Activated CD4-positive, CD25-positive, alpha-beta regulatory T cell treated with anti-CD3 and anti-CD28 coated beads, Interleukin-2, amount 50 U/mL, for 24 hours (primary cell): ENCODE measurements at places on chromosomes 1 and 21.
A peak's percentile ranks its signal among the peaks of the same experiment; 100 is the strongest.

- ATAC-seq = no peak
These were observed 2.4 kb upstream of the B4GALT3 start for GRCh38 chr1:161179698-161180097.

DNA sequence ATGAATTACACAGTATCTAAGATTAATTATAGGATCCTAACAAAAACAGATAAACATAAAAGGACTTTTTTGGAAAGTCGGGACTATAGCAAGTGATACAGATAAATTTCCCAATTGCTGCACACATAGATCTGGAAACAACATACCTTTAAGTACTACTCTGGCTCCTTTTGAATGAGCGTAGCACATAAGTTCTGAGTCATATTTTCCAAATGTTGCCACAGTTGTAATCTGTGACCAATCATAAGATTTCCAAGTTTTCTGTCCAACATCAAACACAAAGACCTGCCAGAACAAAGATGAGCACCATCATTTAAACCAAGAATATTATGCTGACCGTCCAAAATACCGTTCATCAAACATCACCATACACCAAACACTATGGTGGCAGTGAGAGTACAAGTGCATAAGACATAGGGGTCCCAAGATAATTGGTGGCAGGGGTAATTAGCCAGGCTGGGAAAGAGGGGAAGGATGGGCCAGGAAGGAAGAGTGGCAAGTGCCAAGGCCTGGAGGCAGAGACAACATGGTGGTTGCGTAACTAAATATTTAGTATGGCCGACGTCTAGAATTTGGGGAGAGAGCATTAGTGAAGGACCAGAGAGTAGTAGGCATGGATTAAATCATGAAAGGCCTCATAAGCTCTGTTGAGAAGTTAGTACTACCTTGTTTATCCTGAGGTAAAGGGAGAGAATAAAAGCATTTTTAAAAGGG lies 3.6 kb downstream of the CTBS start:
- no peak for ATAC-seq

DNA sequence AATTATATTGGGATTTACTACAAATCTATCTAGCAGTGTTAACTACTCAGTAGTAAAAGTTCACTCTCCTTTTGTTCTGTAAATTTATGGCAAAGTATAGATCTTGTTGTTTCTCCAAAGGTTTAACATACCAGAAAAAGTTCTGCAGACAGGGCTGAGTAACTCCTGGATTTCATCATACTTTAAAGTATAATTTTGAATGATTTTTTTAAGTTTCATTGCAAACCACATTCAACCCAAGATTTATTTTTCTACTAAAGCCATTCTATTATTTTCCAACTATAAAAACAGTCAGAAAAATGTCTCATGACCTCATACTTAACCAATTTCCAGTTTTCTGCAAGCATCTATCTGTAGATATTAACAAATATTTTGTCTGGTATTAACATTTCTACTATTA lies 585.8 kb upstream of the ZRANB2 start:
- no peak for ATAC-seq

DNA sequence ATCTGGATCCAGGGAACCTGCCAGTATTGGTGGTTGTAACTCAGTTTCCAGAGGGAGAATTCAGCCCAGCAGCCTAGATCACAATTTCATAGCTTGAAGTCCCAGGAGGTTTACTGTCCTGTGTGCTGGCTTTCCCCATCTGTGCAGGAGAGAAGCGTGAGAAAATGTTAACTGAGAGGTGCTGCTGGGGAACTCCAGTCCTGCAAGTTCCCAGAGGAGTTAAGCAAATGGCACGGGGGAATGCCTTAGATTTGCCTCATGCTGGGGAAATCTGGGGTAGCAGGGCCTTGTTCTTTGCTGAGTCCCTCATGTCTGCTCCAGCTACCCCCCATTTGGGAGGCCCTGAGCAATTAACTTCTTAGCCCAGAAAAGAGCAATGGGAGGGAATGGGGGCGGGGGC lies 25.1 kb upstream of the SLAMF6 start:
- ATAC-seq = no peak

DNA sequence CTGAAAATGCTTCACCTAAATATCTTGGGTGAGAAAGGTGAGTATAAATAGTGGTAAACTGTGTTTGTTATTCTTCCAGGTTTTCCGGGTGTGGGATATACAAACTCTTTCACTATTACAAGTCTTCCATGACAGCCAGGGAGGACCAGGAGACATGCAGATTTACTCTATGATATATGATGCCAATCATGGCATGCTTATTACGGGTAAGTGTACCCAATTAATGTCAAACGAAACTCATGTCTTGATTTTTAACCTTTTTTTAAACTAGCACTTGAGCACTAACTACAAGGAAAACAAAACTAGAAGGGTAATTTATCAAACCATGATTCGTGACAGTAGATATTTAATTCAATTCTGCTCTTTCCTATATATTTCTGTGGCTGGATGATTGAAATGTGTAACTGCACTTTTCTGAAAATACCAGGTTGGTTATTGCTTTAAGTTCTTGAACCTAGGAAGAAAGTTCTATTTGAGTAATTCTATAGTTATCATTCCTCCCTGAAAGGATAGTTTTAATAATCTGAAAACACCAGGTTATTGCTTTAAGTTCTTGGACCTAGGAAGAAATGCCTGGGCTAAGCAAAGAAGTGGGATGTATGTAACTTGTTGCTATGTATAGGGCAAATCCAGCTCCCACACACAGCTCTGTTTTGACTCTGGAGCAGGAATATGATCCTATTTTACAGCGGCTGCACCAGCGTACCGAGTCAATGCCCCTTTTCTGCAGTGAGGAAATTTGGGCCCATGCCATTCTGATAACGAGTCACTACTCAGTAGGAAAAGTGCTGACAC lies 86.4 kb downstream of the WDR64 start:
- no peak for ATAC-seq

DNA sequence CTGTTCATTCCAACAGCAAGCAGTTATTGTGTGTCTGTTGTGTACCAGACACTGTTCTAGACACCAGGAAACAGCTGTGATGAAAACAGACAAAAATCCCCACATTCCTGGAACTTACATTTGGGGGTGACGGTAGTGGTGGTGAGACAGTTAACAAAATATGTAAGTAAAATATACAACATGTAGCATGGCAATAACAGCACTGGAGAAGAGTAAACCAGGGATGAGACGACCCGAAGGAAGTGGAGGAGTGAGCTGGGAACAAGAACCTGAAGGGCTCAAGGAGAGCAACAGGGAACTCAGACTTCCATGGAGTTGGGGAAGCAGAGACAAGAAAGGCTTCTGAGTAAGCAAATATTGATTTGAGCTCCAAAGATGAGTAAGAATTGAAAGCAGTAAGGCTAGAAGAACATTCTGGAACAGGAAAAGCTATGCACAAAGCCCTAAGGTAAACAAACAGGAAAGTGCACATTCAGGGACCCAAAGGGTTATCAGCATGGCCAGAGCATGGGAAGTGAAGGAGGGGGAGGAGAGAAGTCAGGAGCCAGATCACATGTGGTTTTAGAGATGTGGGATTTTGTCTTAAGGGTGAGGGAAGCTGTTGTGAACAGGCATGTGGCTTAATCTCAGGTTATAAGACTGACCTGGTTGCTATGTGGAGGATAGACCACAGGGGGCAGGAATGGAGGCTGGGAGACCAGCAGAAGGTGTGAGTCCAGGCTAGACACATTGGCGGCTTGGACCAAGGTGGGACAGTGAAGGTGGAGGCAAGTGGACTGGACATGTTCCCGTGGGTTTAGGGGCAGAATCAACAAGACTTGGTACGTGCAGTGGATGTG lies 7.3 kb downstream of the CSF1 start:
- ATAC-seq = no peak

GRCh38 chr1:59427784-59428183 lies 130.9 kb downstream of the FGGY start:
- no peak for ATAC-seq

- ATAC-seq = no peak
These were observed 247.2 kb downstream of the LRRC7 start for GRCh38 chr1:69814926-69815325.

DNA sequence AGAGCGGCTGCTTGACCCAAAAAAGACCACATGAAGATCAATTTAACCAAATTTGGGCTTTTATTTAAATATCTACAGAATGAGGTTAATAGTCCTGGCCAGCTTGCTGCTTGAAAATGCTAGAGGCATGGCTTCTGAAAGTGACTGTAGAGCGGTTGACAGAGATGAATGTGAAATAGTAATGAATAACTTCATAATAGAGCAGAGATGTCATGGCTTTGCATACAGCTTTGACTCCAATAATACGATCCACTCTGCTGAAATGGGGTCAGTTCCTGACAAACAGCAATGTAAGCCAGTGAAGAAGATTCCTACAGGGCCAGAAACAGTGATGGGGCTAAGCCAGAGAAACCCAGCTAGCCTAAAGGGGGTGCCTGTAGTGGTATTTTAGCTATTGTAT lies 183.8 kb downstream of the PBX1 start:
- no peak for ATAC-seq

DNA sequence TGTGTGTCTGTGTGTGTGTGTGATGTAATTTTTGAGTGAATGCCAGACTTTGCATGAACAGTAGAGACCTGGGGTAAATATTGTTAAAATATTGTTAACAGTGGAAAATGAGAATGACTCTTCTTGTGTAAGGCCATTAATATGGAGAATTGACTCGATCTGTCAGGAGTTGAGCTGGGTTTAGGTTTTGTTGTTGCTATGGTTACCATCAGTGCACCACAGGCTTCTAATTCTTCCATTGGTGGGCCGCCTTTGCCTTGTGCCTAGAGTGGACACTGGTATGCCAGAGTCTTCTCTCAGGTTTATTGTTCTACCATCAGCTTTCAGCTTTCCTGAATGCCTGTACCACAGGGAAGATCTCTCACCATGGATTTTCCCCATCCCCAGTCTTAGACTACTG lies 10.0 kb upstream of the NHLH2 start:
- no peak for ATAC-seq

- no peak for ATAC-seq
These were observed 39.7 kb upstream of the TMEM125 start for GRCh38 chr1:43229826-43230780.

DNA sequence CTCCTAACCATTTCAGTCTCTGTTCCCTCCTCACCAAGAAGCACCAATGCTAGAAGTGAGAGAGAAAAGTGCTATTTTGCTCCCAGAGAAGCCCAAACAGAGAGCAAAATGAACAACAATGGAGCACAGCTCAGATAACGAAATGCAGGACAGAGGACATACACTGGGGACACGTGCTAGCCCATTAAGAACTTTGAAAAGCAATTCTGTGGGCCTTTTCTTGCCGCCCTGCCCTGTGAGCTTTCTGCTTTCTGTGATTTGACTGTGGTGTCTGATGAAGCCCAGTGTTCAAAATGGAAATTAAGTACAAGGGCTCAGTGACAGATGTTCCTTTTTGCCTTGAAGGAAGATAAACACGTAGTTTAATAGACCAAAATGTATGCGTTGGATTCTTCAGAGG lies 130.8 kb downstream of the S1PR1 start:
- ATAC-seq = no peak

GRCh38 chr1:36588972-36589371 lies 106.3 kb upstream of the CSF3R start:
- ATAC-seq = no peak

DNA sequence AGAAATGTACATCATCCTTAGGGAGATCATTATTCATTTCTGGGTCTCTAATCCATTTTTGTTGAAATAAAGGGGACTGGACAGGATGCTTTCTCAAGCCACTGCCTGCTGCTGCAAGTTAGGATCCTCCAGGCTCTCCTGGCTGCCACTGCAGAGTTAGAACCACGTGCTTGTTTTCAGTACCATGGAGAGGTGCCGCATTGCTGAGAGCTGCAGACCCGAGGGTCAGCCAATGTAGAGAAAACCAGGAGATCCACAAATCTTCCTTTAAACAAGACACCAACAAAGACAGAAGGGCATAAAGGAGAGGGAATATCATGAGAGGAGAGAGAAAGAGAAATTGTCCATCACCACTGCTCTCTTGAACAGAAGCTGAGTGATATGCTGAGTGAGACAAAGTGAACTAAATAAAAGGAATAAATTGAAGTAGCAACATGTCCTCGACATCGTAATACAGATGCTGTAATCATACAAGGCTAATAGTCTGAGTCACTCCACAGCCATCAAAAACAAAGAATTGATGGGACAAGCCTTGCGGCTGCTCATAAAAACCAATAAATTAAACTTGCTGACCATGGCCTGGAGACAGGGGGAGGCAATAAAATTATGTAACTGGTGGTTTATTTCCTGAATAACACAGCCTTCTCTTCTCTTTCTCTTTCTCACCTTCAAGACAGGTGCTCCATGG lies 255.7 kb downstream of the OMA1 start:
- no peak for ATAC-seq

DNA sequence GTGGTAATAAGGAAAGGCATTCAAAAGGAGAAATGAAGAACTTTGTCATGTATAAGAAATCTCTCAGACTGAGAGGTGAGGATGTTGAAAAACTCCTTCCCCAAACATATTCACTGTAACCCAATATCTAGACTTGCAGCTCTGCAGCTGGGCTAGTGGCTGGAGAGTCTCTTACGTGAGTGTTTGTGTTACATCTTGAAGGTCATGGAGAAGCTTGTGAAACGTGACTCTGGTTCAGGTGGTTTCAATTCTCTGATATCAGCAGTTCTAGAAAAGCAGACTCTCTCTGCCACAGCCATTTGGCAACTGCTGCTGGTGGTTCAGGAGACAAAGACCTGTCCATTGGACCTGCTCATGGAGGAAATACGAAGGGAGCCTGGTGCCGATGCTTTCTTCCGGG lies 55.0 kb upstream of the EPHA8 start:
- no peak for ATAC-seq

GRCh38 chr1:43952731-43953346 lies 6.1 kb downstream of the IPO13 start:
- no peak for ATAC-seq

- no peak for ATAC-seq
These were observed 15.2 kb downstream of the HENMT1 start for GRCh38 chr1:108645564-108646184.

- ATAC-seq = no peak
These were observed 53.3 kb upstream of the QSOX1 start for GRCh38 chr1:180101411-180101810.

- no peak for ATAC-seq
These were observed 116.1 kb upstream of the GORAB start for GRCh38 chr1:170415710-170416372.

DNA sequence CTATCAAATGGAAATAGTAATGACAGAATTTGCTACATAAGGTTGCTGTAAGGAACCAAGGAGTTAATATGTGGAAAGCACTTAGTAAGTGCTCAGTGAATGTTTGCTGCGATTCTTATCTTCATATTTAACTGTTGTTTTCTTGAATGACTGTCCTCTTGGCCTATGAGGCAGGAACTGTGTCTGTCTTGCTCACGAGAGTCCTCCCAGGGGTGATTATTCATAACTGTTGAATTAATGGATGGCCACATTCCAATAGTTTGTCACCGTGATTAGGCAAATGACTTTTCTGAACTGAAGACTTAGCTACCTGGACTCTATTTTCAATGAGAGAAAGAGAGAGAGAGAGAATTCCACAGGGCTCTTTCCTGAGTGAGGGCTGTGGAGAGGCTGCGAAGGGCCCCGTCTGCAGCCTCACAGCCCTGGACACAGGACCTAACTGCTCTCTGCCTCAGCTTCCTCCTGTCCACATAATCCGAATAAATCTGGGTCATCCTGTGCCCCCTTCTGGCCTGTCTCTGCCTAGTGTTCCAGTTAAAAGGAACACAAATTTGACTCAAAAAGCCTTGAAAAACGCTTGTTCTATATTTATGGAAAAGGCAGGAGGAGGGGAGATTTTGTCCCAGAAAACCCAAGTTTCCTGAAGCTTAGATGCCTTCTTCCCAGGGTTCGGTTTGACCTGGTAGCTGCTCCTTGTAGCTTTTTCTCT lies 8.5 kb downstream of the EDN2 start:
- ATAC-seq = no peak

- no peak for ATAC-seq
These were observed 76.8 kb downstream of the FOXJ3 start for GRCh38 chr1:42258218-42258617.

- peak; percentile 92 for ATAC-seq
These were observed 6.1 kb downstream of the CTNNBIP1 start for GRCh38 chr1:9903801-9904527.
